Activated T-helper 2 cell treated with anti-CD3 and anti-CD28 coated beads, Interferon-gamma antibody, Interleukin-2, Interleukin-4, amounts not matched to agents 10 μg/mL and 5 μg/mL and 100 μg/mL, durations not matched to agents 14 hours and 24 hours and 36 hours (primary cell): ENCODE measurements at places on chromosomes 12 and 14. TPM values are rescaled to one million over a fixed set of nuclear protein-coding genes. Genes with fewer than 3 reads are reported as not detected.

DNA sequence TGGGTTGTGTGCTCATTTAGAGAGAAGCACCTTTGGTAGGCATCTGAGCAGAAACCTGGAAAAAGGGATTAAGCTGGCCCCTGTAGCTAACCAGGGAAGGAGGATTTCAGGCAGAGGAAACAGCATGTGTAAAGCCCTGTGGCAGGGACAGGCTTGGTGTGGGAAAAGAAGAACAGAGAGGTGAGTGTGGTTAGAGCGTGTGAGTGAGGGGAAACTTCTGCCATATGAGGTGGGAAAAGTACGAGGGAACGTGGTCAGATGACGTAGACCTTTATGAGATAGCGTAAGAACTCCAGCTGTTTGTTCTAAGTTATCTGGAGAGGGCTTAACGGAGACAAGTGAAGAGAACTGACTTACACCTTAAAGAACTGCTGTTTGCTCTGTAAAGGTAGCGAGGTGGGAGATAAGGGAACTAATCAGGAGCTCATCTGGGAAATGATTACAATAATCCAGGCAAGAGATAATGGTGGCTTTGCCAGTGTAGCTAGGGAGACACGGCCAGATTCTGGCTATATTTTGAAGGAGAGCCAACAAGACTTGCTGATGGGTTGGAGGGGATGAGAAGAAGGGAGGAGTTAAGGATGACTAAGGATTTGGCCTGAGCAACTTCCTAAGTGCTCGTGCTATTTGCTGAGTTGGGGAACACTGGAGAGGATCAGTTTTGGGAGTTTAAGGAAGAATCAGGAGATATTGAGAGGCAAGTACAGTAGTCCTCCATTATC, 234.0 kb downstream of the ETNK1 start:
- DNase-seq, result no peak

Gene LRP1
- 1.8 and 2.1 TPM in 2 replicates for total RNA-seq

GRCh38 chr14:76462330-76462729, 86.4 kb downstream of the ESRRB start:
- no peak for DNase-seq

GRCh38 chr12:114864837-114865551, 181.0 kb upstream of the TBX3 start:
- no peak for DNase-seq

DNA sequence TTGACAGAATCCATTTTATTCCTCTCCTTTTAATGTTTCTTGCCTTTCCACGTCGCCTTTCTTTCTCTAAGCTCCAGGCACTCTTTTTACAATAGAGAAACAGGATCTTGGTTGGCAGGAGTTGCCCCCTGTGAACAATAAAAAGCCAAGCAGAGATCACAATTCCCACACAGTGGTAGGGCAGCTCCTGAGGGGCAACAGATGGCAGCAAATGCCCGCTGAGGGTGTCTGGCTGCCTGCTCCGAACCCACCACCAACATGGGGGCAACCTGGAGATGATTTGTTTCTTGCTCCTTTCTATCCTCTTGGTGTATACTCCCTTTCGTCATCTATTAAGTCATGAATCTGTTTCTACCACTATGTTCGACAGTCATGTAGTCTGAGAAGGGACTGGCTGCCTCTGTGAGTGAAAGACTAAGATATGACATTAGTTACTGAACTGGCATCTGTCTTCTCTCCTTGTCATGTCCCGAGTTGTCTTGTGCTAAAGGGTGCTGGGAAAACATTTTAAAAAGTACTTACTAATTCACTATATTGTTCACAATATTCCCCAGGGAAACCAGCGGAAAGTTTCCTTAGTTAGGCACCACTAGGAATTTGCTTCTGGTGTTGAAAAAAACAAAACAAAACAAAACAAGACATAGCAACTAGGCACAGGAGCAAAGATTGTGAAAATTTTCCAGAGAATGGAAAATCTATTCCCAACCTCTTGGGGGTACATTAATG, 170.1 kb downstream of the STXBP6 start:
- no peak for DNase-seq

DNA sequence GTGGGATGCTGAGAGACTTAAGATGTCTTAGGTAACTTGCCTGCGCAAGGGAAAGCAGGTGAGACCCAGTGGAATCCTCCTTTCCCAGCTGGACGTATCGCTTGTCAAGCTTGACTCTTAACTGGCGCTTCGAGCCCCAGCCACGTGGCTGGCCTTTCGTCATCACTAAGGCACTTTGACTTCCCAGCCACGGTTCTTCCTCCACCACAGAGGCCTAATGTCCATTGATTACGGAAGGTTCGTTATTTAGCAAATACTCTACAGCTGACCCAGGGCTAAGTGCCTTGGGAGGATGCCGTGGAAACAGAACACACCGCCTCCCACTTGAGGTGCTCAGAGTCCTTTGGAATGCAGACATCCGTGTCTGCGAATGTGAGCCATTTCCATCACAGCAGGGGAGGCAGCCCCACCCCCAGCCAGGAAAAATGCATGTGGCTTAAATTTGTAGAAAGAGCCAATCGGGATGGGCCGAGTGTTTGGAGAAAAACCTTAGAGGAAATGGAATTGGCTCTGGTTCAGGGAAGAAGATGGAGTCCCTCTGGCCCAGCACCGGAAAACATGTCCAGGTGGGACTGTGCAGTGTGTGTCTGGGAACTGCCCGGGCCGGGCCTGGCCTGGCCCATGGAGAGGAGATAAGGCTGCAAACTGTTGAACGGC, 115.7 kb downstream of the PLXNC1 start:
- DNase-seq, result no peak

Gene NKX2-1
- total RNA-seq, result not detected in 2 replicates

DNA sequence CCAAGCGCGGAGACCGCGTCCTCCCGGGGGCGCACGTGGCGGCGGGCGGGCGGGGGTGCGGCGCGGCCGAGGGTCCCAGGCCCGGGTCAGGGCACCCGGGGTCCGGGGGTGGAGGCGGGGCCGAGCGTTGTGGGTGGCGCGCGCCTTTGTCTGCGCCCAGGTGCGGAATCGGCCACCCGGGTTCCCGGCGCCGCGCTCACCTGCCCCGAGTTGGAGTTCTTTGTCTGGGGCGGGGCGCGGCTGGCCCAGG, 50.1 kb downstream of the LRCOL1 start:
- no peak for DNase-seq

DNA sequence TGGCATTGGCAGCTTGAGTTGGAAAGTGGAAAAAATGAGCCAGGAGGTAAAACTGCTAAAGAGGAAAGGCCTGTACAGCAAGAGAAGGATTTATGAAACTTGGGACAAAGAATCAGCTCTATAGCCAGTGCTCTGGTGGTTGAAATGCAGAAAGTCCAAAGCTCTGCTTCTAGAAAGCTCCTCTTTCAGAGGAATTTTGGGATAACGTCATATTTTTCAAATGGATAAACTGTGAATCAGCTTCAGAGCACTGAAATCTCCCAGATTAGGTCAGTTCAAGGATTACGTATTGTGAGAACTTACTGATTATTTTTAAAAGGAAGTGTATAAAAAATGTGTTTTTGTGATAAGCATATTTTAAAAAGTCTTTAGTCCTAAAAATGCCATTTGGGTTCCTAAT, 203.1 kb upstream of the CNOT2 start:
- no peak for DNase-seq

GRCh38 chr12:966724-967123, 17.2 kb upstream of the RAD52 start:
- DNase-seq, result no peak
